ENCODE measurements at places on chromosomes 5 and 9.
A peak's percentile ranks its signal among the peaks of the same experiment; 100 is the strongest.

DNA sequence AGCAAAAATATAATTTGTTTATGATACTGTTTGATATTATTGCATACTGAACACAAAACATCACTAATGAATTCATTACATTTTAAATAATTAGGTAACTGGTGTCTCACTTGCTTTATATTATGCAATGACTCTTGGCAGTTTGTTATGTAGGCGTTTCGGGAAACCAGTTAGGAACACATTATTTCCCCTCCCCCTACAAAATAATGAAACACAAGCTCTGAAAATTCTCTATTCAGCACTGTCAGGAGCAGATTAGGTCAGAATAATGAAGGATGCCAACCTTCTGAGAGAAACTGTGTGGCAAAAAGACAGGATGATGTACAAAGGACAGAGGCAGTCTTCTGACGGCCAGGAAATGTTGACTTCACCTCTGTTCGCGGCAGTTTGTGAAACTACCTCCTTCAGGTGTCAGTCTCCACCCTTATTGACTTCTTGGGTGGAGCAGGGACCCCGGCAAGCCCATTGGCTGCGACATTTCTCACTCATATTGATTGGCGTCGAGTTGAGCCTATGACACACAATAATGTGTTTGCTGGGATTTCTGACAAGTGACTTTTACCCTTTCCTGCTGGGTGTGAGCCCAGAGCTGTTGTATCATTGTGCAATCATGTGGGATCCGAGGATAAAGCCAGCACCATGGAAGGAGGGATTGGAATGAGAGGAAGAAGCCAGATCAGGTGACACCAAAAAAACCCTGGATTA, 33.9 kb downstream of the SH3PXD2B start:
- DNase-seq: peak; percentile 77

- DNase-seq: no peak
These were observed 28.9 kb downstream of the PLPP7 start for GRCh38 chr9:131318231-131319085.

GRCh38 chr9:91690540-91691249, 259.3 kb downstream of the ROR2 start:
- no peak for DNase-seq

- DNase-seq: no peak
These were observed 268.6 kb downstream of the SEC61B start for GRCh38 chr9:99490729-99491128.

DNA sequence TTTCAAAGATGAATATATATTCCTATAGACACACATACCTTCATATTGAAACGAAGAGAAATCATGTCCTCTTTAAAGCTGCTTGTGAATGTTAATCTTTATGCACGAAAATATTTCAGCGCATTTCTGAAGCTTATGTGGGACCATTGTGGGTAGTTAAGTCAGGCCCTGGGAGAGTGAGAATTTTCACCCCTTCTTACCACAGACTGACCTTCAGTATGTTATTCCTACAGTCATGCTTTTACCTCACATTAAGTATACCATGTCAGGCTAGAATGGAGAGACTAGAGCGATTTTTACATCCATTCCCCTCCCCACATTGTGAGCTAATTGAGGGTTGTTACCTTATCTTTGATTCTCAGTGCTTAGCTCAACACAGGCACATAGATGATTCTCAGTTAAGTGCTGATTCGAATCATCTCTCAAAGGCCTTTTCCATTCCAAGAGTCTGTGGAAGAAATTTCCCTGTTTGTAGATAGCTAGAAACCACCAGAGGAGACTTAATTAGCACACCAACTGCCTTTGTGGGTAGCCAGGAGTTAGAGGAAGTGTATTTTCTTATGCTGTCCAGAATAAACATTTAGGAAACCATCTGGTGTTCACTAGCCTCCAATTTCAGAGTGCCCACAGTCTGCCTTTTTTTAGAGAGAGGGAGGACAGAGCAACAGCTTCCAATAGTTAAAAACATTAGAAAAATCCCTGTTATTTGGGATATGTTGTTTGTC, 110.5 kb downstream of the MEGF10 start:
- DNase-seq: no peak

- DNase-seq: no peak
These were observed 81.9 kb downstream of the EMB start for GRCh38 chr5:50359187-50359586.

DNA sequence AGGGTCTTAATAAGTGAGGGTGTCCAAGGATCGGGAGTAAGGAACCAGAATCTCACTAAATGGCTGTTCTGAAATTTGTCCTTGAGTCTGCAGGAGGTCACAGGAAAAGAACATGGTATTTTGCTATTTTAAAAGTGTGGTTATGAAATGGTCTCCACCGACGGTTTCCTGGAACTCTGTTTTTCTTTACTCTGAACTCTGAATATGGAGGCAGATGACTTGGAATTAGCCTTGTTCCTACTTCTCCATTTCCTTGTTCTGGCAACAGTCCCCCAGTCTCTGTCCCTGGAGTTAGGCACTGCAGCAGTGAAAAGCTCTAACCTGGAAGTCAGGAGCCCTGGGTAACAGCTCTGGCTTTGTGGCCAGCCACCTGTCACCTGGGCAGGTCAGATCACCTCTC, 46.6 kb upstream of the C5orf58 start:
- DNase-seq: no peak

- no peak for DNase-seq
These were observed 9.3 kb upstream of the DOLPP1 start for GRCh38 chr9:129071526-129072126.

DNA sequence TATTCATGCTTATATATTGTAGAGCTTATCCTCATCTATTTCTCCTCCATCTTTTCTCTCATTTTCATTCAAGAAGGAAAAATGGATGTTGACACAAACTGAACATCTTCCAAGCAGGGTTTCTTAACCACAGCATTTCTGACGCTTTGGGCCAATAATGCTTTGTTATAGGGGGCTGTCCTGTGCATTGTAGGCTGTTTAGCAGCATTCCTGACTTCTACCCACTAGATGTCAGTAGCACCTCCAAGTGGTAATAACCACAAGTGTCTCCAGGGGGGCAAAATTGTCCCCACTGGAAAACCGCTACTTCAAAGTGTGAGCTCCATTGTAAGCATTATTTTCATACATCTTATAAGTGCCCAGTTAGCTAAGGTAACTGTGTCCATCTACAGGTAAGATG, 2.6 kb upstream of the TXNDC8 start:
- DNase-seq: no peak

DNA sequence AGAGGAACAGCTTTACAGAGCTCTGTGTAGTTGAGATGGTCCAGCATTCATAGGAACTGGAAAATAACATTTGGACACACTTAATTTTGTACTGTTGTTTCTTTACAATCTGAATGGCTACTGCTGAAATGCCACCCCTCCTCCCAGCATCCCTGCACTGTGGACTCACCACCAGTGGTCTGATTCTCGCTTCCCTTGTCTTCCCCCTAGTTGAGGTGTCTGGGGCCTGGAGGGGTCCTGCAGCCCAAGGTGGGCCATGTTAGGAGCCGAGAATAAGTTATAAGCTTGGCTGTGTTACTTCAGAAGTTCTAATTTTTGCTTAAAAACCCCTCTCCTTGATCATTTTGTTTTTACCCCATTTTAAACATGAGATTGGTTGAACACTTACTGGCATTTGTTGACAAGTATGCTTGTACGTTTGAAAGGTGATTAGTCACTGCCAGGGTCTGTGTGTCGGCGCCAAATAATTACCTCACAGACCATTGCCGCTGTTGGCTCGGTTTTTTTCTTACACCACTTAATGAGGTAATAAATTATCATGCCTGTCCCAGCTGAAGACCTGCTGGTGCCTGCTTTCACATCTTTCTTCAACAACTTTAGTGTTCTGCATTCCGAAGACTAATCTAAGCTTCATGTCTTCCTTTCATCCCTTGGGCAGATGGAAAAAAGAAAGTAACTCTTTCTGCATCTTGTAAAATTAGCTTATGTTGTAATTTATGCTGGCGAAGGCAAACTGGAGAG, 65.8 kb downstream of the MCCC2 start:
- DNase-seq: no peak

DNA sequence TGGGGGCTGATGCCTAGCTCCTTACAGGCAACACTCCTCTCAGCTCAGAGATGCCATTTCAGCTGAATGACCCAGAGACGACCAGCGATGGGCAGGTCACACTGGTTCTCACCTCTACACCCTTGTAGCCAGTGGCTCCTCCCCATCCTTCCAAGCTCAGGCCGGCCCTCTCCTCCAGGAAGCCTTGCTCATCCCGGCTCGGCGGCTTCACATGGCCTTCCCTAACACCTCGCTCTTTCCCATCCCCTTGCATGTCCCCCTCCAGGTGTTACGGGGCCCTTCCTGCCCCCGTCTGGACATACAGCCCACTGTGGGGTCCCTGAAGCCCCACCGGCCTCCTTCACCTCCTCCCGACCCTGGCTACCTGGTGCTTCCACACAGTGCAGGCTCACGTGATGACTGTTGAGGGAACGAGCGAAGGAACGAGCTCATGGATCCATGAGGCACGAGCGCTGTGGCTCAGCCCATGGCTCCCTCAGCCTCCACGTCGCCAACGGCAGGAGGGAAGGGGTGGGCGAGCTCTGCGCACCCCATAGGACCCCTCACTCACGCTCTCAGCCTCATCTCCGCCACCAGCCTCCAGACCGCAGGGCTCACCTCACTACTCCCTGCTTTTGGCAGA, 45.7 kb downstream of the SARDH start:
- DNase-seq: no peak

- no peak for DNase-seq
These were observed 47.9 kb downstream of the TMEM252 start for GRCh38 chr9:68492806-68493205.

DNA sequence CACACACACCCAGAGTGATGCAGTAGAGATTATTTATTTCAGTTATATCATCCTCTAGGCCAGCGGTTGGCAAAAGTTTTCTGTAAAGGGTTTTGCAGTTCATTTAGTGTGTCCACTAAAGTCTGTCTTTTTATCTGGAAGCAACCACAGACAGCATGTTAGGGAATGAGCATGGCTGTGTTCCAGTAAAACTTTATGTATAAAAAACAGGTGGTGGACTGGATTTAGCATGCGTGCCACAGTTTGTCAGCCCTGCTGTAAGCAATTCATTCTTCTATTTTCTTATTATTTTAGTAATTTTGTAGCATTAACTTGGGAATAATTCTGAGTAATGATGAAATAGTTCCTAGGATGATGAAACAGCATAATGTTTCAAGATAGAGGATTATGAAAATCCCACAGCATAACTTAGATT, 51.7 kb downstream of the CCNH start:
- no peak for DNase-seq

DNA sequence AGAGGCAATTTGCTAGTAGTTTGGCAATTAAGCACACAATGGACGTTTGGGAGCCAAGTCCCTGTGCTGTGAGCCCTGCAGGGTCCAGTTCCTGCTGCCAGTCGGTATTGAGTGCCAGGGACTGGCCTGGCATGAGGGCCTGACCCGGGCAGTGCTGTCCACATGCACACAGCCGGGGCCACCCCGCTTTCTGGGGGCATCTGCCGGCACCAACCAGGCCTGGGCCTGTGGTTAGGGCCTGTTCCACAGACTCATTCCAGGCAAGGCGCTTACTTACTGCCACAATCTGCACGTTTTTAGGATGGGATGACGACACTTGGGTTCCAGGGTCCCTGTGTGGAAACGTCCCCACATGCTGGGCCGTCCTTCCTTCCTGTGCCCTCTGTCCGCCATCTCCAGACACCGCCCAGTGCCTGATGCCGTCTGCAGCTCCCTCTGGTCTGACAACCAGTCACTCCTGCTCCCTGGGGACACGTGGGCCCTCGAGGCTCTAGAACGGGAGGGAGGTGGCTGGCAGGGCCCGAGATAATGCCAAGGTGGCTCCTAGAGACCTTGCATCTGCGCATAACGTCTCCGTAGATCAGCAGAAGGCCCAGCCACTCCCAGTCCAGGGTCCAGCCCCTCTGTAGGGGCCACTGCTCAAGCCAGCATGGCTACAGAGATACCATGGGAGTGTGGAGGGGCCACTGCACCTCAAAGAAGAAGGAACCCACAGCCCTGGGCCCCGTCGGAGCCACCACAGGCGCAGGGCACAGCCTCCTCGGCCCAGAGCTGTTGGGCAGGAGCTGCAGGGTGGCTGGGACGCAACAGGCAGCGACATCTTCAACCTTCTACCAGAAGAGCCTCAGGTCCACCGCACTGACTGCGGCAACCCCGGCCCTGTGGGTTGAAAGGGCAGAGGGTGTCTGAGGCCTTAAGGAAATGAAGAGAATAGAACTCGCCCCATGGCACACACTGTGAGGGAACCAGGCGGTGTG, 24.7 kb downstream of the SLC9A3 start:
- DNase-seq: no peak

DNA sequence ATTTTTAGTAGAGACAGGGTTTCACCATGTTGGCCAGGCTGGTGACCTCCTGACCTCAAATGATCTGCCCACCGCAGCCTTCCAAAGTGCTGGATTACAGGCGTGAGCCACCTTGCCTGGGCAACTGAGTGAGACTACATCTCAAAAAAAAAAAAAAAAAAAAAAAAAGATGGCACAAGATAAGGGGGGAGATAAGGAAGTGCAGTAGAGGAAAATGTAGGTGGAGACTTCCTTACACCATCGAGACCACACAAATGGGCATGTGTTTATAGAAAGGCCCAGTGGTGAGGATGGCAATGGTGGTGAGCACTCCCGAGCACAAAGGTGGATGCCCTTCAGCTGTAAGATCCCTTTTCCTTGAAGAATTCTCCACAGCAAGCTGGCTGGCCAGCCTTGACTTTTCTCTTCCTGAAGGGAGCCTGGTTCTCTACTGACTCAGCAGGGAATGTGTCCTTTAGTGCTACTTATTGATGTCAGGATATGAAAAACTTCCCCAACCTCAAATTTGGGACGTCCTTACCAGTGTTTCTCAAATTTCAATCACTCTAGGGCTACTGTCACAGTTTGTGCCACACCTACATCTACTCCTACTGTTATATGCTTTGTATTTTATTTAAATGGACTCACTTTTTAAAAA, 28.2 kb downstream of the ERGIC1 start:
- DNase-seq: no peak

DNA sequence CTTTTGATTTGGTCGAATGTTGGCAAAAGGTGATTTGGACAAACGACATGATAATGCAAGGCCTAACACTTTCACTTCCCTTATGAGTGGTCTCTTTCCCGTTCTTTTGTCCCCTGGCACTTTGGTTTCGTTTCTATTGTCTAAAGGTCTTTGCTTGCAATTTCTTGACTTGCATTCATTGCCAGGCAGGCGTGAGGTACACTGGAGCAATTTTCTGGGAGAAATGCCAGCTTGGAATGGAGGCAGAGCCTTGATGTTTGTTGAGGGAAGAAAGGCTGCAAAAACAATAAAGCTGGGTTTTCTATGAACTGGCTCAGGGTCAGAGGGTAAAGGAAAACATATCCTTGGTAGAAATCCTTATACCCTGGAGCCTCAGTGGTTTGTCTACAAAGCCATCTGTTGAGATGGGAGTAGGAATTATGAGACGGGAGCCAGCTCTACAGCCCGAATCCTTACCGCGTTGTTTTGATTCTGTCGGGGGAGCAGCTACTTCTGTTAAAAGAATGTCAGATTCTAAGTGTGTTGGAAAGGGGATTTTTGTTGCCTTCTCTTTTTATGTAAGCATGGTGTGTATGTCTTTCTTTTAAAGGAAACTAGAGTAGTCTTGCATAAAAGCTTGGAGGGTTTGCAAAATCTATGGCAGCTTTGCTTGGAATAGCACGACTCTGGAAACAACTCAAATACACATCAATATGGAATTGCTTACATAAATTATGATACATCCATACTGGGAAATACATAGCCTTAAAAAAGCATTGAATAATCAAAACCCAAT, 158.9 kb downstream of the RMI1 start:
- peak; percentile 97 for DNase-seq

Data from NCI-H2029 treated with DMSO at 0.1 percent for 48 hours (cell line).